CD4-positive, alpha-beta T cell treated with Interleukin-15 for 4 hours (primary cell): ENCODE measurements at places on chromosomes 3 and 15.

DNA sequence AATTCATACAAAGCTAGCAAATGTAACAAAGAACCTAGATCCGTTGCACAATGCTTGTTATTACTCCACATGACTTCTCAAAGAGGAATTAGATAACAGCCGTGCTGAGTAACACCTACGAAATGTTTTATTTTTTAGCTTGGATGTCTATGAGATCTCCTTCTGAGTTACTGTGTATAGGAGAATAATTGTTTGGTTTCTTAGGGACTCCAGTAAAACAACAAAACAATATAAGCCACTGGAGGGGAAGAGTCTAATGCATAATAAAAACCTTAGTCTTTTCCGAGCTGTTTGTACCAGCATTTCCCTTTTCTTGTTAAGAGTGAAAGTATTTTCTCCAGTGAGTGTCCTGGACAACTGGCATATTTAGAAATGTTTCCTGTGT lies 15.6 kb downstream of the SNAP23 start:
- no peak for DNase-seq

GRCh38 chr3:27633224-27633545 lies 88.9 kb downstream of the EOMES start:
- DNase-seq = peak; percentile 20

DNA sequence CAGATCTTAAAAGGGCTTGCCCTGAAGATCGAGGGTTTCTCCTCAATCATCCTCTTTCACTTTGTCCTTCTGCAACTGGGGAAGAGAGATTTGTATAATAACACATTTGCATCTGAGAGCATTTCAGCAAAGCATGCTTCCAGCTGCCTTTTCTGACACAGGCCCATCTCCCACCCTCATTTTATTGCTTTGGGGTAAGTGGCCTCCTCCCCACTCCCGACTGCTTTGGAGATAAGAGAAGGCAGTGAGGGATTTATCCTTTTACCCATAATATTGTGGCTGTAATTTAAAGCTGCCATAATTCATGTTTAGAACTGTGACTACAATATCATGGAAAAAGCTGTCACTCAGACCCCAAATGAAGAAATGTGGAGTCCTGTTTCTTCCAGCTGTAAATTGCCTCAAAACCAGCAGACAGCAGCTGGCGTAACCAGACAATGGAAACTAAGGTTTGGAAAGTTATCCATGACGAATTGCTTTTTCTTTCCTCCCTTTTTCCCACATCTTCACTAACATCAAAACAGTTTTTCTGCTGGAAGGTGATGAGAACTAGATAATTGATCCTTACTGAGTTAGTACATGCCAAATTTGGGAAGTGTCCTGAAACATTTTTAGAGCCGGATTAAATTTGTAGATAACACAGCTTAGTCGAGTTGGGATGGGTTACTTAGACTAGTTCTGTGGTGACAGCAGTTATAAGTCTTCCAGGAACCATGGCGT lies 104.2 kb upstream of the PFN2 start:
- DNase-seq = no peak

GRCh38 chr3:54939557-54940300 lies 11.9 kb upstream of the LRTM1 start:
- no peak for DNase-seq

GRCh38 chr15:77597804-77598453 lies 34.8 kb downstream of the LINGO1 start:
- DNase-seq = no peak

DNA sequence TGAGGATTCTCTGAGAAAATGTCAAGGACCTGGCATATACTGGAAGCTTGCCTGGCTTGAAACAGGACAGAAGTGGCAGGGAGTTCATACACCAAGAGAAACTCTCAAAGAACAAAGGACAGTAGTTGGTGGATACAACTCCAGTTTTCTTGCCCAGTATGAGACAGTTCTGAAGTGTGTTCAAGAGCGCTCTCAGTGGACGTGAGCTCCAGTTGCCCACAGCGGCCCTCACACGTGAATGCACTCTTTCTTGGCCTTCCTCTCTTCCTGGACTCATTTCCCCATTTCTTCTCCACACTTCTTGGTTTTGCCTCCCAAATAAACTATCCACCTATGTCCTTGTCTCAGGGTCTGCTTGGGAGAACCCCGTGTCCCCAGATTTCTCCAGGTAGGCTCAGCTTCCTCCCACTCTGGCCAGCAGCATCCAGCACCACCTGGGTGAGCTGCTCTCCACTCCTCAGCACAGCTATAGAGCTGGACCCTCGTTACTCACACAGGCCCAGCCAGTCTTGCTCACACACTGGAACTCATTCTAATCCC lies 54.5 kb downstream of the DCLK3 start:
- DNase-seq = no peak
